Adipocyte (in vitro differentiated cells): ENCODE measurements at places on chromosomes 3 and 15.

DNA sequence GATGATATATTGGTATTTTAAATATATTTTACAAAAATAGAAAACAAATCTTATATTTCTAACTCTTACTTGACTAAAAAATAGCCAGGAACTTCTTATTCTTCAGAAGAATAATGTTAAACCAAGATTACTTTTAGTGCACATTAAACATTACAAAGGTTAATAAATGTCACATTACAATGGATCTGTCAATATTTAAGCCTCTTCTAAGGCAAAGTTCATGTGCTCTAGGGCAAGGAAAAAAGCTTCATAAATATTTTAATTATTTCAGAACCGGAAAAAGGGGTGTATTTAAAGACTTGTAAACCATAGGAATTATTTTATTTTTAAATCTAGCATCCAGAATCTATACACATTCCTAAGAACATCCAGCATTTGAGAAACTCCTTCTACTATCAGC lies 166.9 kb upstream of the ROBO2 start:
- DNase-seq: no peak

- DNase-seq: no peak
Measured at GRCh38 chr3:50203113-50203808, 1.8 kb upstream of the SLC38A3 start.

- no peak for DNase-seq
Measured at GRCh38 chr3:72982609-72983366, 13.8 kb upstream of the PPP4R2 start.

DNA sequence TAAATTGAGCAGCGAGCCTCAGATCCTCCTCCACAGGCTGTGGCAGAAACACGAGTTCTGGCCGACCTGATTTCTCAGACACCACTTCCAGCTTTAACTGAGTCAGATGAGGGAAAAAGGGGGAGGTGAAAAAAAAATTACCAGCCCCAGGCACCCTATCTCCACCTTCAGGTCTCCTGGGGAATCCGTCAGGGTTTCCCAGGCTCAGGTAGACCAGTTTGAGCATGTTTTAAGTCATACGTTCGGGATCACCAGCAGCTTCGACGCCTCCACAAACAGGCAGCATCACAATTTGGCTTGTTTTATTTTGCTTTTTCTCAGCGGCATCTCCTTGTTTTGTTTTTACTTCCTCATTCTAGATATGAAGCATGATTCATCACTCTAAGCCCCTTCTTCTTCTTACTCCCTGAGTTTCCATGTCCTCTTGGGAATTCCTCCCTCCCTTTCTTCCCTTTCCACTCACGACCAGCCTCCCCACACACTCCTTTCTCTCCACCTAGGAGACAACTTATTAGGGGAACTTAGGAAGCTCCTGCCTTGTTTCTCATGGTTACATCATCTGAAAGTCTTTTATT lies 190.1 kb downstream of the ZNF621 start:
- DNase-seq: no peak

DNA sequence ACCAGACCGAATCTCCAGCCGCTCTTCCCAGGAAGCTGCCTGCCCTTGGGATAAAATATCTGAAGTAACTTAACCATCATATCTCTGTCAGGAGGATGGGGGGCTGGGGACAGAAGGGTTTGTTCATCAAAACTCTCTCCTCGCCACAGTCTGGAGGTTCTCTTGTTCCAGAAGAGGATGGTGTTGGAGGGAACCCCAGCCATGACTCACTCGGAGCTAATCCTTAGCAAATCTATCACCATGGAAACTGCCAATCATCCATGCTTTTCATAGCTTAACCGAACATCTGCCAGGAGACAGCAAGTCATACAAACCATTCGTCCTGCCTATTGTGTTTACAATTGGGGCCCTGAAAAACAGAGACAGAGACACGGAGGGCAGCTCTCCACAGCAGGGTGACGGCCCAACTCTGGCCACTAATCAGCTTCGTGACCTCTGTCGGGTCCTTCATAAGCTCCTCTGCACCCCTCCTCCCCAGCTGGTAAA lies 73.8 kb upstream of the HEG1 start:
- peak; percentile 99 for DNase-seq

DNA sequence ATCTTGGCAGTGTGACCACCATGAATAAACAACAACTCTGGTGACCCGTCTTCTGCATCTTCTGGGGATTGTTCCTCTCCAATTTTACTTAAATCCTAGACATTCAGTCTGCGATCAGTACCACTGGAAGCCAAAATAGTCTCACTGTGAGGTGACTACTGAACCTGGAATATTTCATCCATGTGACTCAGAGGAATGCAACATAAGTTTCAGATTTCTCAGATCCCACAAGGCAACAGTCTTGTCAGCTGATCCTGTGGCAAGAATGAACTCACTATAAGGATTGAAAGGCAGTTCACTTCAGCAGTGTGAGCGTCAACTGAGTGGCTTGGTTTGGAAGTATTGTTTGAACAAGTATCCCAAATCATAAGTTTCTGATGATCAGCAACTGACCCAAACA lies 13.2 kb downstream of the NSUN3 start:
- DNase-seq: peak; percentile 4

GRCh38 chr3:65004306-65004705 lies 316.5 kb upstream of the ADAMTS9 start:
- DNase-seq: no peak

DNA sequence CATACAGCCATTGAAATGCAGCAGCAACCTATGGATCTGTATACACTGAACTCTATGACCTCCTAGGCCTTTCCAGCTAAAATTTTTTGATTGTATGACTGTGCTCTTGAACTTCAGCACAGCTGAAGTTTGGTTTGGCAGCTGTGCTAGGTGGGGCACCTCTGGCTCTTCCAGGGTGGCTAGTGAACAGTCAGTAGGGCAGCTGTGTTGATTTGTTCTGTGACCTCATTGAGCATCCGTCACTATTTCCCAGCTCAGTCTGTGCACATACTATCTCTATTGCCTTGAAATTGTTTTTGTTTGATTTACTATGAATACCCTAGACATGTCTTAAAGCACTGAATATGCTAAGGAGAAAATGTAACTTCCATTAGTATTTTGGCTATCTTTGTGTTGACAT lies 363.2 kb upstream of the NAALADL2 start:
- DNase-seq: peak; percentile 10

GRCh38 chr3:141336672-141337522 lies 31.4 kb upstream of the ZBTB38 start:
- DNase-seq: peak; percentile 45

GRCh38 chr3:39220407-39221140 lies 28.2 kb upstream of the XIRP1 start:
- DNase-seq: no peak

DNA sequence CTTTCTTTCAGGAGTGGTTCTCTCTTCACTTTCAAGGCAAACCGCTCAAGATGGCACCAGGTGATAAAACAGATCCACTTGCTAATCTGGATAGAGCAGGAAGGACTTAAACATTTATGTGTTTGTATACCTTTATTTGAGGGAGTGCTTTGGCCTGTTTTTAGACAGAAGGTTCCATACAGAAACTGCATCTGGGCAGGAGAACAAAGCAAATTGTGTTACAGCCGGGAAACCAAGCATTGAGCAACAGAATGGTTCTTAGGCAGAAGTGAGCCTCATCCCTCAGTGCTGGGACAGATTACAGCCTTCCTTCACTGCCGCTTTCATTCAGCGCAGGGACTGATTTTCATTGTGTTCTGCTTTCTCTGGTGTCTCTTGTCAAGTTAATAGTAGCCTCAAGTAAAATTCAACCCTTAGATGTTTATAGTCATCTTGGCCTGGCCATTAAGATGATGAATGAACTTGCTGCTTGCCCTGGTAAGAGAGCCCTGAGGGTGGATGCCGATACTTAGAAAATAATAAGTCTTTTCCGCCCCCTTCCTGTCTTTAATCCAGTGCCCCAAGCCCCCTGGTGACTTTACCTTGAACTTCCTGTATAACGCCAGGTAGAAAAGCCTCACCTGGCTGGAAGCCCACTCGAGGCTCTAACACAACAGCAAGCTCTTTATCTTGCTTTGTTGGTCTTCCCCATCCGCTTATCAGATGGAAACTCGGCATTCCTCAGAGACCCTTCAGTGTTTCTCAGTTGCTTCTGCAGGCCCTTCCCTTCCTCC lies 168.0 kb upstream of the CTDSPL start:
- no peak for DNase-seq

GRCh38 chr3:111418391-111418790 lies 123.6 kb upstream of the CD96 start:
- DNase-seq: no peak

DNA sequence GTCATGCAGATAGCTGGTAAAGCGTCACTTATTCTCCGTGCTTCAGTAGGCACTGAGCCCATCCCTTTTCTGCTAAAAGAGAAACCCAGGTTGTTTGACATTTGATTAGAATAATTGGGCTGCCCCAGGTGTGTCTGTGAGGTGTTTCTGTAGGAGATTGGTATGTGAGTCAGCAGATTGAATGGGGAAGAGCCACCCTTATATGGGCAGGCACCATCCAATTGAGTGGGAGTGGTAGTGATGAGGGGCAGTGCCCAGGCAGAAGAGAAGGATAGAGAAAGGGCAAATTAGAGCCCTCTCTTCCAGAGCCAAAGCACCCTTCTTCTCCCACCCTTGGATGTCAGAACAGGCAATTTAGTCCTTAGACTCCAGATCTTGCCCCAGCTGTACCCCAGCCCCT lies 384.3 kb upstream of the GBE1 start:
- no peak for DNase-seq

GRCh38 chr3:40766396-40766795 lies 241.6 kb downstream of the ZNF621 start:
- no peak for DNase-seq

- peak; percentile 77 for DNase-seq
Measured at GRCh38 chr3:44554626-44555592, at the start of gene ZKSCAN7. Gene ZKSCAN7, plus strand, starts transcription at chr3:44555193. Its CDS starts 1,855 bp downstream, at chr3:44557048.

DNA sequence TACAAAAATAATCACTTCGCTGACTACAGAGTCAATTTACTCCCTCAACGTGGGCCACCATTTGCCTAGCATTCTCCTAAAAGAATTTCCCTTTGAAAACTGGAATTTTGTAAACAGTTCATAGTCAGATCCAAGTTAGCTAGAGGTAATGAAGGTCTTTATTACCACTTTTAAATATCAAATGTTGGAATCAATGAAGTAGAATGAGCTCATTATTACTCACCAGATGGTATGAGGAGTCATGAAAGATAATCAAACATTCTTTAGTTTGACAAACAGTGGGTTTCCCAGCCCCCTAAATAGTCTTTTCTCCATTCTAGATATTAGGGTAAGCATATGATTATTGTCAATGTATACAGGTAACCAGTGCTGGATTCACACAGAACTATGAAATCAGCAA lies 455.7 kb upstream of the THBS1 start:
- DNase-seq: no peak

GRCh38 chr3:81452418-81452817 lies 309.0 kb downstream of the GBE1 start:
- peak; percentile 41 for DNase-seq

GRCh38 chr3:157650699-157651098 lies 147.5 kb upstream of the VEPH1 start:
- DNase-seq: no peak

GRCh38 chr3:172235698-172236097 lies 196.3 kb downstream of the FNDC3B start:
- no peak for DNase-seq

DNA sequence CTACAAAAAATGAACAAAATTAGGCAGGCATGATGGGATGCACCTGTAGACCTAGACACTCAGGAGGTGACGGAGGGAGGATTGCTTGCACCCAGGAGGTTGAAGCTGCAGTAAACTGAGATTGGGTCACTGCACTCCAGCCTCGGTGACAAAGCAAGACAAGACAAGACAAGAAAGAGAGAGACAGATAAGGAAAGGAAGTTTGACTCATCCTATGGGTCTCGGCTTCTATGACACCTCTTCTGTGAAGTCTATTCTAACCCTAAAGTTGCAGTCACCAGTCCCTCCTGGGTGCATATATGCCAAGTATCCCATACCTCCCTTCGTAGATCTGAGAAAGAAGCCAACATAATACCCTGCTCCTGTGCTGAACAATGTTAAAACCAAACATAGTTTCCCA lies 7.9 kb upstream of the ZMAT3 start:
- no peak for DNase-seq

- peak; percentile 36 for DNase-seq
Measured at GRCh38 chr3:67783281-67784250, 129.2 kb upstream of the SUCLG2 start.

DNA sequence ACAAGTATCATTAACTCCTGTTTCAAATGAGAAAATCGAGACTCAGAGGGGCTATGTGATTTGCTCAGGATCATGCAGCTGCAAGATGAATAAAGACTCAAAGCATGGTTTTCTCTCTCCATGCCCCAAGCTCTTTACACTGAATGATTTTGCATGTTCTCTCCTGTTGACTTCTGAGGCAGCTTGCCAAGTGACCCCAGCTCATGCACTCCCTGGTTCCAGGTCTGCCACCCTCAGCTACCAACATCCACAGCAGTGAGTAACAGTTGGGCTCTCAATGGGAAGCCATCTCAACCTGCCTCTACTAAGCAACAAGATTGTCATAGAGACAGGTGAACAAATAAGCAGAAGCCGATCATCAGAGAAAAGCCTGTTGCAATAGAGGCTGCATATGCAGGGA lies 116.9 kb upstream of the GADL1 start:
- DNase-seq: no peak

DNA sequence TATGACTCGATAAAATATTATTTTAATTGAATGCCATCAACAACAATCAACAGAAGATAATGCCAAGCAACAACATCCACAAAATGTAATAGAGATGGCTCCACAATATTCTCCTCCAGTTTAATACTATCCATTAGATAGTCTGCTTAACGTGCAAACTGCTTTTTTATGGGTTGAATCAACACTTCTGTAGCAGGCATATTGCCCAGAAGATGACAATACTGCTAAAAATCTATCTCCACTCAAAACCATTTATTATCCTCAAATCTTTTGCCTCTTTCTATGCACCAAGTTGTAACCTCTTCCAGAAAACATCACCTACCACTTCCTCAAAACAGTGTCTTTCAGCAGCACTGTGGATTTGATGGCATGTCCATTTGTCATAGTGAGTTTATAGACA lies 295.7 kb upstream of the LMCD1 start:
- DNase-seq: no peak

DNA sequence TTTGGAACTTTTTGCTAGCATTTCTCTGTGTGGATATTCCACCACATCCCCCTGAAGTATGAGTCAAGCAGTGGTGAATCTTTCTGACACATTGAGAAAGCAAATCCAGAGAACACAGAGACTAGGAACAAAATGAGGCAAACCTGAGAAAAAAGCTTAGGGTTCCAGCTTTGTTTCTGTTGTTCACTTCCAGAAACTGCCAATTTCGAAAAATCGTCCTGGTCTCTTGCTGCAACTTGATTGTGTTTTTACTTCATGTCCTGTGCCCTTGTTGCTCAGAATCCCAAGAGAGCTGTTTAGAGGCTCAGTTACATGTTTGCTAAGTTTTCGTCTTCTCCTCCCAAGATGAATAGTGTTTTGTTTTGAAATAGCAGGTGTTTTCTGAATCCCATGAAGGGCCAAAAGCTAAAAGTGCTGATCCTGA lies 13.7 kb downstream of the MAP2K1 start:
- DNase-seq: peak; percentile 23

GRCh38 chr3:117306299-117306698 lies 596.7 kb downstream of the TUSC7 start:
- no peak for DNase-seq

- no peak for DNase-seq
Measured at GRCh38 chr3:59142556-59142955, 92.7 kb upstream of the CFAP20DC start.

GRCh38 chr15:79700951-79701480 lies 195.8 kb downstream of the MTHFS start:
- no peak for DNase-seq

GRCh38 chr15:69783211-69783610 lies 314.5 kb downstream of the TLE3 start:
- no peak for DNase-seq
